Stimulated activated CD8-positive, alpha-beta memory T cell treated with anti-CD3 and anti-CD28 coated beads, Interleukin-4, amount 100 ng/mL, for 1 hour (primary cell): ENCODE measurements at places on chromosomes 12 and 14.

DNA sequence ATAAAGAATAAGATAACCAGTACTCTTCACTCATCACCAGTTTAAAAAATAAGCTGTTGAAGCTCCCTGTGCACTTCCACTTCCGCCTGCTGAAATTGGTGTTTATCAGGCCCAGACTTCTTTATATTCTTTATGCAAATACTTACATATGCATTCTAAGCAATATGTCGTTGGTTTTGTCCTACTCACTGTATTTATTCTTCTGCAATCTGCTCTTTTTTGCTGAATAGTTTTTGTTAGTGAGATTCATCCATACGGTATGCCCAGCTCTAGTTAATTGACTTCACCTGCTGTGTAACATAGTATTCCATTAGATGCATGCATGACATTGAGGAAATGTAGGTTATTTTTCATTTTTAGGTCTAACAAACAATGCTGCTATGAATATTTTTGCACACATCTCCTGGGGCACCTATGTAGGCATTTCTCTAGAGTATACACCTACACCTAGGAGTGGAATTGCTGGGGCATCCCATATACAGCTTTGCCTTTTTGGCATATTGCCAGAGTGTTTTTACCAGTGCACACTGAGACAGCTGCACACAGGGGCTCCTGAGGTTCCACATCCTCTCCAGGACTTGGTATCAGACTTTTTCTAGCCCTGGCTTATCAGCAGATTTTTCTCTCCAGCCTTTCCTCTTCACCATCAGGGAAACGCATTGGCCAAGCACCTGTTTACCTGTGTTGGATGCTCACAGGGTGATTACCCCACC lies 1.0 kb upstream of the NRIP2 start:
- no peak for DNase-seq

- no peak for DNase-seq
These were observed 572.5 kb downstream of the DIO2 start for GRCh38 chr14:79638672-79639266.

GRCh38 chr14:35687335-35687939 lies 121.7 kb downstream of the RALGAPA1 start:
- DNase-seq: no peak

DNA sequence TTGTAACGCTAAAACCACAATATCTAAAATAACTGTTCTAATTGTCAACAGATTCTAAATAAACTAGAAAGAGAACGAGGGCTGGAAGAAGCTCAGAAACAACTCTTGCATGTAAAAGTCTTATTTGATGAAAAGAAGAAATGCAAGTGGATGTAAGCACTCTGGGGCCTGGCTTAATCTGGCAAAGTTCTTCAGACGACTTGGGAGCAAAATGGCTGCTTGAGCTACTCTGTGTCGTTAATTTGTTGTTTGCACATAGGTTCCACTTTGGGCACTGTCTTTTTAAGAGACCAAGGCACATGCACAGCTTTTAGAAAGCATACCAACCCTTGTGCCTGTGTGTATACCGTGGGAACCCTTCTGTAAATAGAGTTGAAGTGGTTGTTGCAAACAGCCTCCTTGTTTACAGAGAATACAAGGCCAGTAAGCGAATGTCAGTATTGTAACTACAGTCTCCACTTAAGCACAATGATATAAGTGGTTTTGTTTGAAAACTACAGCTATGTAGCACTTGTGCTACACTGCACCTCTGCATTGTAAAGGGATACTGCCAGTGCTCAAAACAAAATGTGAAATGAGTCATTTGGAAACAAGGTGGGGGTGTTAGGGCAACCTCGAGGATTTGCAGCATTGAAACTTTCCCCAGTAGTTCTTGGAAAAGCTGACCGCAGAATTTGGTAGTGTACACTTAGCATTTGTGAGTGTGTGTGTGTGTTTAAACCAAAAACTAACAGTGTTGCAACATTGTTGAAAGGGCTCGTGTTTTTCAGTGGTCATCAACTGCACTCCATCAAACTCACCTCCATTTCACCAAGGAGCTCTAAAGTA lies 154.3 kb downstream of the CEP83 start:
- no peak for DNase-seq

GRCh38 chr14:30808576-30808975 lies 65.8 kb upstream of the COCH start:
- no peak for DNase-seq

GRCh38 chr12:3317481-3317815 lies 173.6 kb upstream of the PRMT8 start:
- DNase-seq: no peak

DNA sequence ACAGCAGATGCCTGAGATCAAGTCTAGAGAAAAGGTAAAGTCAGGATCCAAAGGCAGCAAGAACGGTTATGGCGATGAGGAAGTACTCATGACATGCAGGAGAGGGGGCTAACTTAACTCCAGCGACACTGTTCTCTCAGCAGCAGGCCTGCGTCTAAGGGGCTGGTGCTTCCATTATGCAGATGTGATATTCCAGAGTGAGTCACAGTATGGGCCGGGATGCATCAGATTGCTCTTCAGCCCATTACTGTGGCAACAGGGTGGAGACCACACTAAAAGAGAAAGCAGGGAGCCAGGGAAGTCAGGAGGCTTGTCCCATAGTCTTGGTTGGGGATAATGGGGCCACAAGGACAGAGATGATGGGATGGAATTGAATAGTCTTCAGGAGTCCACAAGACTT lies 151.8 kb upstream of the NTF3 start:
- no peak for DNase-seq

DNA sequence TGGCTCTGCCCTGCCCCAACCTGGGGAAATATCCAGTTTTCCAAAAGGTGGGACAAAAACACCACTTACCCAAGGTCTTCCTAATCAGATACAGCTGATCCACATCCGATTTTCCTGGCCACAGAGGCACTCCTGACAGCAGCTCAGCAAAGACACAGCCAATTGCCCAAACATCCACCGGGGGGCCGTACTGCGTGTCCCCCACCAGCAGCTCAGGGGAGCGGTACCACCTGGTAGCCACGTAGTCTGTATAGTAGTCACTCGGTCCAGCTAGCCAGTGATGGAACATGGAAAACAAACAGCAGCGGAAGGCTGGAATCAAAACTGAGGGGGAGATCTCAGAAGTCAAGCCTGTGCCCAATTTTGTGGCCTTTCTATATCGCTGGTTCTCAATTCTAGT lies 28.8 kb downstream of the DMAC2L start:
- DNase-seq: no peak

- DNase-seq: no peak
These were observed 100.9 kb upstream of the C14orf180 start for GRCh38 chr14:104478656-104479055.

GRCh38 chr14:21086908-21087293 lies 11.6 kb downstream of the ZNF219 start:
- no peak for DNase-seq

GRCh38 chr14:56087671-56088471 lies 30.3 kb upstream of the PELI2 start:
- no peak for DNase-seq

DNA sequence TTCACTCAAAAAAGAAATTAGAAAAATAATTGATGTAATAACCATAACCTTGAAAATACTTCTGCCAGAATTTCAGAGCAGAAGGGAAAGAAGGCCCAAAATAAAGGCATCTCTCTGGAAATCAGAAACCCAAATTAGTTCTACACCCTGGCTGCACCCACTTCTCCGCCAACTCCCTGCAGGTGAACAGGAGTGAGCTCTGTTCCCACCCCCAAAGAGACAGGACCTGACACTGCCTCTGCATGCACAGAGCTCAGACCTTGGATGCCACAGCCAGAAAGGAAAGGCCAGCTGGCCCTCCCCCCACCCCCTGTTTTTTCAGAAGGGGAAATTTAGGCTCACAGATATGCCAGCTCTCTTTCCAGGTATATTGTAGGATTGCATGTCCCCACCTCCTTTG lies 228.2 kb downstream of the BCL11B start:
- no peak for DNase-seq

- no peak for DNase-seq
These were observed 13.2 kb downstream of the CLBA1 start for GRCh38 chr14:104998801-104999200.

DNA sequence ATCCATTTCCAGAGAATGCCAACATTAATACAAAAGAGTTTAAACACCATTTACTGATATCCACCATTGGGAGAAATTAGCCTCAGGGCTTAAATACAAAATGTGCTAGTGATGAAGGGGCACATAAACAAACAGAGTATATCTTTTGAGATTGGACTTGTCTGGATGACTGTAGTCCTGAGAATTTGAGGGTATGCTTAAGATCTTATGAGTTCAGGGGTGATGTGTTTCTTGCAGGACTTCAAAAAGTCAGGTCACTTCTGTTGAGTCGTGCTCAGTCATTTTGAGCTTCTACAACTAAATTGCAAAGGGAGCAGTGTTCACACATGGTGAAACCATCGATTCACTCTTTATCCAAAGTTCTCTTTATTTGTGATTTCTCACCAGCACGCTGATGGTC lies 425.7 kb downstream of the ATP23 start:
- no peak for DNase-seq

DNA sequence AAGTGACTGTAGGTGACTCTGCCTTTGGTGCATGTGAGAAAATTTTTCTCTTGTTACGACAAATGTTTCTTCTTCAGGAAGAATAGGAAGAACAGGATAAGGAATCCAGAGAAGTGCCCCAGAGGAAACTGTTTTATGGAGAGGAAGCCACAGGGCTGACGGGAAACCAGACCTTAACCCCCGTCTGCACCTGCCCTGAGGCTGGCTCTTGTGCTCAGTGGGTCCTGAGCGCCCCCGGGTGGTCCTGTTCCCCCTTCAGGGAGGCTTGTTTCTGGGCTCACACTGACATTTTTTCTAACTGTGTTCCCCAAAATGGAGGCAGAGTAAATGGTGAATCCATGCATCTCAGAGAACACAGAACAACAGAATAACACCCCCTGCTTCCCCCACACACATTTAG lies 691.8 kb downstream of the TMEM121 start:
- no peak for DNase-seq

DNA sequence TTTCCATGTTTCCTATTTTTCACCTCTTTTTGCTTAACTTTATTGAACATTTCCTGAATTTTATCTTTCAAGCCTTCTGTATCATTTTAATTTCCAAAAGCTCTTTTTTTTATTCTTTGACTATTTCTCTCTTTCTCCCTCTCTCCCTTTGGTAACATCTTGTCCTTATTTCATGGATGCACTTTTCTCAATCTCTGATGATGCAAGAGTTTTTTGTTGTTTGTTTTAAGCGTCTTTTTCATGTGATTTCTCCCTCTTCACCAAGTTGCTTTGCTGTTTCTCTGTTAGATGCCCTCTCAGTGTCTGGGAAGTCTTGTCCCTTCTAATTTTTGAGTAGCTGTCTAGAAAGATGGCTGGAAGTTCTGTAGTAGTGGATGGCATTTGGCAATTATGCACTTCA lies 62.6 kb downstream of the ANO6 start:
- DNase-seq: no peak

- DNase-seq: no peak
These were observed 4.5 kb downstream of the SLC11A2 start for GRCh38 chr12:51021694-51022093.

- no peak for DNase-seq
These were observed 120.5 kb downstream of the GCH1 start for GRCh38 chr14:54781961-54782750.

DNA sequence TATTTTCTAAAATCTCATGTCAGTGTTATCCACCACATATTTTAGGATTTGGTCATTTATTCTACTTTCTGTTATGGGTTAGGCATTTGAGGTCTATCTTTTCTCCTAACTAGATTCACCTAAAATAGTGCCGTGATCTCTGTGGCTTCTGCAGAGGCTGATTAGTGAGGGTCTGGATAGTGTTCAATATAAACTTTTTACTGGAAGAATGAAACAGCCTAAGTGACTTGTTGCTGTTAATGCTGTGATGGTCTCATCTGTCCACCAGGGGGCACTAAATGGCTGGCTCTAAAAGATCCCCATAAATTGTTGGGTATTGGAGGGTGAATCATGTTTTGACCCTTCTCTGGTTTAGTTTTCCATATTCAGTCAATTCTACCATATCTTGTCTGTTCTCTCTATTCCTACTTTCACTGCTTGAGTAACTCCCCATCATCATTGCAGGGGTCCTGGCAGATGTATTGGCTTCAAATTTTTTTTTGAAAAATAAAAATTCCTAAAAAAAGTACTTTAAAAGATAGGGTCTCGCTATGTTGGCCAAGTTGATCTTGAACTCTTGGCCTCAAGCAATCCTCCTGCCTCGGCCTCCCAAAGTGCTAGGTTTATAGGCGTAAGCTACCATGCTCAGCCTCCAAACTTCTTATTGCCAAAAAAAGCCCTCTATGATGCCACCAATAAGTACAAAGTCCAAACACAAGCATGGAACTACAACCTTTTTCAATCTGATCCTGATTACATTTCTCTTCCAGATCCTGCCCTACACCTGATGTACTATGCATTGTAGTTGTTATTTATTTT lies 6.9 kb downstream of the PABPN1 start:
- DNase-seq: no peak

- DNase-seq: no peak
These were observed 24.5 kb downstream of the FIGNL2 start for GRCh38 chr12:51823875-51824565.

- no peak for DNase-seq
These were observed 1.5 kb downstream of the CAPRIN2 start for GRCh38 chr12:30753233-30753632.
